ENCODE measurements at places on chromosomes 1 and 21.

DNA sequence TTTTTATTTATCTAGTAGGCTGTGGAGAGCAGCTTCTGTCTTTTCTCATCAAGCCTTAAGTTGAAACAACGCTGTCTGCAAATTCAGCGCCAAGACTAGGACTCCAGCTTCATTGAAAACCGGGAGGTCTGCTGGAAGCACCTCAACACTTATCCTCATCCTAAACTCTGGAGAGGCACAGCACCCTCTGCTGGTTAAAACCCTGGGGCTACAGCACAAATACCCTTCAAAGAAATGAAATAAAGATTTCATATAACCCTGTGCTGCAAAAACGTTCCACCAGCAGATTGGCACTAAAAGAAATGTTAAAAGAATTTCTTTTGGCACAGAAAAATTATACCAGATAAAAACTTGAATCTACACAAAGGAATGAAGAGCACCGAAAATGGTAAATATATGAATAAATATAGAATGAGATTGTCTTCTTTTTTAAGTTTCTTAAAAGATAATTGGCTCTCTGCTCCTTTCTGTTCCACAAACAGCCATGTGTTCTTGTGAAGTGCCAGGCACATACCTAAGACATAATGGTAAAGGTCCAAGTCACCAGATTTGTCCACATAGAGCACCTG lies 227.7 kb upstream of the SAMSN1 start:
- peak; percentile 54 for DNase-seq

GRCh38 chr1:221078260-221078965 lies 199.2 kb downstream of the HLX start:
- no peak for DNase-seq

DNA sequence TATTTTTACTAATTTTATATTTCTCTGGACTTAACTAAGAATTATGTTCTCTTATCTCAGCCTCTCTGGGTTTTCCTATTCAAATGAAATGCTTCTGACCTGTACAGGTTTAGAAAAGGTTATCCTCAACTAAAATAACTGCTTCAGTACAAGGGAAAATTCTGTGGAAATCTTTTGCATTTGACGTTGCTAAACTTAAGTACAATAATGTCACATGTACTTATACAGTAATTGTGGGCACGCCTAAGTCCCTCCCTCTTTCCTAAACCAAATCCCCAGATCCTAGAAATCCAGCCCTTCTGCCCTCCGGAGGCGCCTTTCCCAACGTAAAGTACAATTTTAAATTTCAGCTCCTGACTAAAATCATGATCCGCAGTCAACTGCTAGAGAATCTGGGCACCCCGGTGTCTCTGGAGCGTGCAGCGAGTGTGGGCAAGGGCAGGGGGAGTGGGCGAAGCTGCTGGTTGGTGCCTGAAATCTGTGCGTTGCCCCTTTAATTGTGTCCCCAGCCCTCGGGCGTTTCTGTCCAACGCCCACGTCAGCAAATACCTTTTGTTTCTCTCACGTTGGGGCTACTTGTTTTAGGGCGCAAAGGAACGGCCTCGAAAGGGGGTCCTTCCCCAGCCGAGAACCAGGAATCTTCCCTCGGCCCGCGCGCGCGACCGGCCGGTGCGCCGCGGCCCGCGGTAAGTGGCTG lies at the start of gene ZBTB8A:
TSS of gene ZBTB8A (plus strand) at position 541 of the 697 bp plus-strand sequence. CDS start 53,505 bp downstream, outside the sequence.
- peak; percentile 82 for DNase-seq

DNA sequence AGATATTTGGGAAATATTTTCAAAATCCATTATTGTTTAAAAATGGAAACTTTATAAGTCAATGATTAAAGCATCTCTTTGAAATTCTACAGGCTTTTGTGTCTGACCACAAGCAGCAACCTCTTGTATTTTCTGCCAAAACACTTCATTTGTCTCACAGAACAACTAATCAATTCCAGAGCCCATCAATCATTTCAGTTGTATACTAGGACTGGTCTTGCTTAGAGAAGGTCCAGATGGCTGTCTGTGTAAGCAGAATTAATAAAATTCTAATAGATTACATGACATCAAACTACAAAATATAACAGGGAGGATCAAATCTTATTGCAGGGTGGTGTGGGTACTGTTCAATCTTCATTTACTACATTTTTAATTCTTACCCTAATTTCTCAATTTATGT lies 76.4 kb downstream of the ACBD6 start:
- DNase-seq = no peak

DNA sequence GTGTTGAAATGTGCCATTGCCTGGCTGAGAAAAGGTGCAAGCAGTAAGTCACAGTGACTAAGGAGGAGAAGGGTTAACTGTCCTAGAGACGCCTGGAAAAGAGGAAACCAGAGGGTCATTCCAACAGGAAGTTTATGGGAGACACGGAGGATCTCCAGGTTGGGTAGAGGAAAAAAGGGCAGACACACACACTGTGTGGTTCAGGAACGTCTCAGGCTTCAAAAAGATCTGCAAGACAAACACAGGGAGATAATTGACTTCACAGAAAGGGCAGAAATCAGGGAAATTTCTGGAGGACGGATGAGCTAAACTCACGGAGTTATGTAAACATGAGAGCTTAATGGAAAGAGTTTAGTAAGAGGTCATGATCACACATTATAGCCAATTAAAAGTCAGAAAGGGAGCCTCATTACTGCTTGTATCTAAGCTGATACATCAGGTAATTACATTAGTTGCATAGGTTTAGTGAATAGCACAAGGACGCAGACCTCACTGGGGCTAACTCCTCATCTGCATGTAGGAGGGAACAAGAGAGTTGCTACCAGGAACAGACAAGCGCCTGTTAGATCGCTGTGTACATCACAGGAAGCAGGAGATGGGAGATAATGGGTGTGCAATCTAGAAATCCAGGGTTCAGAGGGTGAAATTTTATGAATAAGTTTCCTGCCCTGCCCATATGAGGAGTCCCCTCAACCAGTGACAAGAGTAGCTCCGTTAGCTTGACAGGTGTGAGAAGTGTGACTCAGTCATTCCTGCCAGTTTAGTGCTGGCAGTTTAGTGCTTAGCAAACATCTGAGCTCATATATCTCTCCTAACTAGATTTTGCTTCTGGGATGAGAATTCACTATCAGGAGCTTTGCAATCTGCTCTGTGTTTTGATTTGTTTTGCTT lies 96.6 kb upstream of the TNR start:
- DNase-seq = no peak

- no peak for DNase-seq
These were observed 52.1 kb upstream of the BACE2 start for GRCh38 chr21:41115851-41116250.

- DNase-seq = peak; percentile 6
These were observed 9.1 kb upstream of the PCNX2 start for GRCh38 chr1:233304489-233305102.

- peak; percentile 83 for DNase-seq
These were observed at the start of gene BCAR3 for GRCh38 chr1:93681101-93681988. BCAR3 (minus strand) TSS chr1:93681837; CDS start chr1:93674930, 6,907 bp downstream.

DNA sequence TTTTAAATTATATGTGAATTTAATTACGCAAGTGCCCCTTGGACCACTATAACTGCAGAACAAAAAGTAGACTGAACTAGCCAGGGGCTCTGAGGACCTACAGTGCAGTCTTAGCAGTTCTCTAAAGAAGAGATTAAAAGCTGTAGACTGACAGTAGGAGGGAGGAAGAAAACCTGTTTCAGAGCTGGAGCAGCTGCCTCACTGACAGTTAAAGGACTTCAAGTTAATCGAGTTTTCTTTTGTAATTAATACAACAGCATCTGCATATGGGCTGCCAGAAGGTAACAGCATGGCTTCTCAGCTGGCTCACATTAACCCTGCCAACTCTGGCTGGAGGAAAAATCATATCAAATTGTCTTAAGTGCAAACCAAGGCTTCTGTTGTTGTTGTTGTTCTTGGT lies 19.9 kb downstream of the DSTYK start:
- peak; percentile 23 for DNase-seq

DNA sequence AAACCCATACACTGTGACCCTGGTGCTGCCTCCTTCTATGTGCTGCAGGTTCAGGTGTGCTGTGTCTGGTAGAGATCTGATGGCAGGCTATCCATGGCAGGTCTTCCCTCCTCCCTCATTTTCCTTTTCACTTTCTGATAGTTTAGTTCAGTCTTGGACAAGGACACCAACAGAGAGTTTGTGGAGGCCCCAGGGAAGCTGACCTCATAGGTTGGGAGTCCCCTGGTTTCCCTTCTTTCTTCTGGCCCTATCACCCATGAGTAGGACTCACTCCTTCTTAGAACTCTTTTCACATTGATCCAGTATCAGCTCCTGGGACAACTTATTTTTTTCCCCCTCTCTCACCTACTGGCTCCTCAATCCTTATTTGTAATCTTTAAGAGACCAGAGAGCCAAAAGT lies 8.3 kb downstream of the GRHL3 start:
- DNase-seq = no peak

GRCh38 chr1:212565079-212565478 lies 43.5 kb upstream of the ATF3 start:
- no peak for DNase-seq

DNA sequence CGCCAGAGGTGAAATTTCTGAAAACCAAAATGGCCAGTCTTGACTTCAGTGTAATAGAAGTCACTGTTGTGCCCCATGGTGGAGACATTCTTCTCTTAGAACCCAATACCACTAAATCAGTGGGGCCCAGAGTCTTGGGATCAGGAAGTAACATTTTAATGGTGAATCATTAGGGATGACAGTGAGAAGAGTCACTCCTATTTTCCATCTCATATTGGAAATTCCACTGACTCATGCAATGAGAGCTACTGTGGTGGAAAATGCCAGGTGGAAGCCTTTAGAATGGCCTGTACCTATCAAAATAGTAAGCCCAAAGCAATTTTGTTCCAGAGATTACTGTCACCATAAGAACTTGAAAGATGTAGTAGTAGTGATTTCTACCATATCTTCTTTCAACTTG lies 20.6 kb upstream of the PPM1J start:
- no peak for DNase-seq

GRCh38 chr1:173241528-173242347 lies 34.6 kb upstream of the TNFSF4 start:
- DNase-seq = no peak

DNA sequence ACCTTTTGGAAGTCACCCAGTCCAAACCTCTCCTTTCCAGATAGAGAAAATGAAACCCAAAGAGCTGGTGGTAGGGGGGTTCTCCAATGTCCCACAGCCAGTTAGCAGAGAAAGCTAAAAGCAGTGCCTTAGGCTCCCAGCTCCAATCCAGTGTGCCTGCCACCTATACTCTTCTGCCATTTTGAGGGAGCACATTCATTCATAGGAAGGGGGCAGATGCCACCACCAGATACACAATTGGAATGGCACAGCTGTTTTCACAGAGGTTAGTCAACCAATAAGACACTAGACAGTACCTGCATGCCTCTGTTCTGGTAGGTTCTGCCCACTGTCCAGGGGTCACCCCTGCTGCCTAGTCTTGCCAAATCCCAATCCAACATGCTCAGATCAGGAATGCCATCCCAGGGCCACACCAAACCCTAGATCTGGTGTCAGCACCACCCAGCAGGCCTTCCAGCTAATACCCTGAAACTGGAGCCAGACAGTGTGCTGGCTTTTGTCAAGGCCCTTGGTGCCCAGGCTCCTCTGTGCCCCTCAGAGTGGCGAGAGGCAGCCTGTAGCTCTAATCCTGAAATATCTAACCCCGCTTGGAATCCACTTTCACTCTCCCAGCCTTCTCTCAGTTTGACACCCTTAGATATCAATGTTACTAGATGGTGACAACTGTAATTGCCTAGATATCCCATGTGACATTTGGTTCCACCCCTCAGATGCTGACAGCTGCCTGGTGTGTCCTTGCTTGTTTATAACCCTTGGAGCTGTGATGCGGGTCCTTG lies 178.6 kb downstream of the TGFBR3 start:
- DNase-seq = no peak

- no peak for DNase-seq
These were observed 74.4 kb upstream of the SDC3 start for GRCh38 chr1:30982937-30983336.

DNA sequence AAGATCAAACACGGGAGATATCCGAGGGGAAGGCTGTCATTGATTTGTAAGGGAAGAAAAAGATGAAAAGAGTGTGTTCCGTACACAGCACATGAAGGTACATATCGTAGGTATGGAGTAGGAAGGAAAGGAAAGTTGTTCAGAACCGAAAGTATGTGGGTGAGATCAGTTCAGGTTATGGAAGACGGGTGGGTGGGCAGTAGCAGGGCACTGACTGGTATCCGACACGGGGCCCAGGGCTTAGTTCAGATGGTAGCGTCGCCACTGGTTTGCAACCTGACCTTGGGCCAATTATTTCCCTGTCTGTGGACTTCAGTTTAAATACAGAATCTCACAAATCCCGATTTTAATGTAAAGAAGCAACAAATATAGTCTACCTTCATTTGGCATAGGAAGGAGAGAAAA lies 27.8 kb upstream of the A3GALT2 start:
- no peak for DNase-seq

- DNase-seq = peak; percentile 77
These were observed 209.7 kb downstream of the PATJ start for GRCh38 chr1:61951731-61952580.

GRCh38 chr1:28494737-28495136 lies 11.1 kb upstream of the RCC1 start:
- no peak for DNase-seq

DNA sequence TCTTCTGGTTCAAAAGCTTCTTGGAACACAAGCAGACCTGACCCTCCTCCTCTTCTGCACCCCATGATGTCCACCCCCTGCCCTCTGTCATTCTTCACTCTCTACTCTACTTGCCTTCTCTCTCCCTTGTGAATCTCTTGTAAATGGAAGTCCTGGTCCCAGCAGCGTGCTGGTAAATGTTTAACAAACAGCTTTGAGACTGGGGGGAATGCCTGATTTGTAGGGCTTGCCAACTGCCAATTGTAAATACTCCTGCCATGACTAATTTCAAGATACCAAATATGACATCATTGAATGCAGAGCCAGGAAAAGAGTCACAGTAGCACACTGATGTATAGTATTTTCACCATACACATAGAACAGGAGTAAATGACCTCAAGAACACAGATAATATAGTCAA lies 40.9 kb upstream of the LRRN2 start:
- no peak for DNase-seq

- DNase-seq = no peak
These were observed 41.7 kb downstream of the WDR4 start for GRCh38 chr21:42837421-42838211.

GRCh38 chr1:100076319-100076718 lies 56.4 kb downstream of the SASS6 start:
- DNase-seq = no peak

DNA sequence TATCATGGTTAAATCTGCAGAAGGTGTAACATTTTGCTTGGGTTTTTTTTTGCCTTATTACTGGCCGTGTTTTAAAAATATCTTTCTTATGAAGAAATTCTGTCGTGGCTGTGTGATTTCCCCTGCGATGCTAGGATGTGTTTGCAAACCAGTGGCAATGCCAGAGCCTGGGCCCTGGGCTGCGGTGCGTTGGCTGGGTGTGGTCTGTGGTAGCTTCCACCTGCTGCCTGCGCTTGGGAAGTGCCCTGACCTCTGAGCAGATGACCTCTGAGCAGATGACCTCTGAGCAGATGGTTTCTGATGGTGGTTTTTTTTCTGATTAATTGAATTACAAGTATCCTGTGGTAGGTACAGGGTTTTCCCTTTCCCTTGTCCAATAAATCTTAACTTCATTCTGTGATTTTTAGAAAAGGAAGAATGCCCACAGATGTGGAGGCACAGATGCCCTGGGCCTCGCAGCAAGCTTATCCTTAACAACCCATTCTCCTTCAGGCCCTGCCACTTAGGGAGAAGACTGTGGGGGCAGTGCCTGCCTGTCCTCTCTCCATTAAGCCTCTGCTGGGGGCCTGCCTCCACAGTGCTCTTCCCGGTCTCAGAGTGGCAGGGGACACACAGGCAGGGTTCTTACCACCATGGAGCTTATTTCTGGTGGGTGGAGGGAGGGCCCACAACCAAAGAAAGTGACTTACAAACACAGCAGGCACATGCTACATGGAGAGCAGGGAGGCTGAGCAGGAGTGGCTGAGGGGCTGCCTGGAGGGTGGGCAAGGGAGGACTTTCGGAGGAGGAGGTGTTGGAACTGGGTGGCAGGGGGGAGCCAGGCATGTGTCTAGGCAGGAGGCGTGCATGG lies 81.7 kb downstream of the PCBP3 start:
- DNase-seq = no peak
